ENCODE measurements at places on chromosomes 11 and 22.

- DNase-seq, result peak; percentile 70
Measured at GRCh38 chr11:19419021-19419750, 178.4 kb upstream of the E2F8 start.

DNA sequence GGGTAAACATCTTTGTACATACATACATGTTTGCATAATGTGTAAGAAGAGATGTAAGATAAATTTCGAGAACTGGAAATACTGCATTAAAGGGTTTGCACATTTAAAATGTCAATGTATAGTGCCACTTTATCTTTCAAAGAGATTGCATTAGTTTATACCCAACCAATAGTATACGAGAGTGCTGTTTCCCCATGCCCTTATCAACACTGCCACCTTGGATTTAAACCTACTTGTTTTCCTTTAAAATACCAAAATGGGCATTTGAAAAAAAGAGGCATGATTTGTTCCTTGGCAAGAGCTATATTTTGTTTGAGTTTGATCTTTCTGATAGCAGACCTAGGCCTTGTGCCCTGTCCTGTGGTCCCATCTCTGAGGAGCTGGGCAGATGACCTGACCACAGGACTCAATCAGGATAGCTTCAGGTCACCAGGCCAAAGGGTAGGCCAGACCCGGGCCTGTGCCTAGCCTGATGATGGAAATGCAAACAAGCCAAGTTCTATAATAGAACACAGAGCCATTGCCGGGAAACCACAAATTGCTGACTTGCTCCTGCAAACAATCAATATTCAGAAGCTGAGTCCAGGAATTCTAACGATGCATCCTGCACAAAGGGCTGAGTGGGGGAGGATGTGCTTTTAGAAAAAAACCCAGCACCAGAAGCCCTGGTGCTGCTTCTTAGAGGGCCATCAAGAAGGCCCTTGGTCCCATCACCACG lies 16.9 kb upstream of the ALG8 start:
- DNase-seq, result peak; percentile 11

- DNase-seq, result no peak
Measured at GRCh38 chr11:113240790-113241635, 73.4 kb upstream of the TTC12 start.

GRCh38 chr11:28628412-28628811 lies 520.2 kb downstream of the METTL15 start:
- DNase-seq, result no peak

DNA sequence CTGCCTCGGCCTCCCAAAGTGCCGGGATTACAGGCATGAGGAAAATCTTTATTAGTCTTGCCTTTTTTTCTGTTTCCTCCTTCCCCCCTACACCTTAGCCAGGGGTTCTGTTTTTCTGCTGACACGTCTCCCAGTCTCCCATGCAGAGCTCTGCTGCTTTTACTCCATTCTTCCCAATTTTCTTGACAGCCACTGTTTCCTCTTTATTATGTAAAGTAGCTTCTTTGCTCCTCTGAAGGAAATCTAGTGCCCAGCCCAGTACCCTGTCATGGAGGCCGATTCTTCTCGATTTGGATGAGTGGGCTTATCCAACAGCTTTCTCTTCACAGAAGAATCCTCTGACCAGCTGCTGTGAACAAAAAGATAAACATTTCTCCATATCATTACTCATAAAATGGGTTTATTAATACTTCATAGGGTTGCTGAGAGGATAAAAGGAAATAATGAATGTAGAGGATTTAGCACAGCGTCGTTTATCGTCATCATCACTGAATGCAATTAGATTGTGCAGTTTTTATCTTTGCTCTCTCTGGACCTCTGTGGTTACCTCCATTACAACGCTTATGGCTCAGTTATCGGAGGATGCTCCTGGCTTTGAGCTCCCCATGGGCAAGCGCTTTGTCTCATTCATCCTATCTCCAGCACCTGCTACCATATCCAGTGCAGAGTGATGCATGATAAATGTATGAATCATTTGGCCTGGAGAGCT lies 375.6 kb upstream of the C11orf87 start:
- DNase-seq, result no peak

GRCh38 chr11:67409781-67410368 lies 5.6 kb upstream of the CARNS1 start:
- DNase-seq, result no peak

GRCh38 chr22:29037340-29037932 lies 24.2 kb downstream of the C22orf31 start:
- DNase-seq, result no peak

GRCh38 chr11:106397787-106398501 lies 320.5 kb downstream of the AASDHPPT start:
- no peak for DNase-seq

GRCh38 chr11:72343006-72343756 lies 91.2 kb downstream of the CLPB start:
- no peak for DNase-seq

DNA sequence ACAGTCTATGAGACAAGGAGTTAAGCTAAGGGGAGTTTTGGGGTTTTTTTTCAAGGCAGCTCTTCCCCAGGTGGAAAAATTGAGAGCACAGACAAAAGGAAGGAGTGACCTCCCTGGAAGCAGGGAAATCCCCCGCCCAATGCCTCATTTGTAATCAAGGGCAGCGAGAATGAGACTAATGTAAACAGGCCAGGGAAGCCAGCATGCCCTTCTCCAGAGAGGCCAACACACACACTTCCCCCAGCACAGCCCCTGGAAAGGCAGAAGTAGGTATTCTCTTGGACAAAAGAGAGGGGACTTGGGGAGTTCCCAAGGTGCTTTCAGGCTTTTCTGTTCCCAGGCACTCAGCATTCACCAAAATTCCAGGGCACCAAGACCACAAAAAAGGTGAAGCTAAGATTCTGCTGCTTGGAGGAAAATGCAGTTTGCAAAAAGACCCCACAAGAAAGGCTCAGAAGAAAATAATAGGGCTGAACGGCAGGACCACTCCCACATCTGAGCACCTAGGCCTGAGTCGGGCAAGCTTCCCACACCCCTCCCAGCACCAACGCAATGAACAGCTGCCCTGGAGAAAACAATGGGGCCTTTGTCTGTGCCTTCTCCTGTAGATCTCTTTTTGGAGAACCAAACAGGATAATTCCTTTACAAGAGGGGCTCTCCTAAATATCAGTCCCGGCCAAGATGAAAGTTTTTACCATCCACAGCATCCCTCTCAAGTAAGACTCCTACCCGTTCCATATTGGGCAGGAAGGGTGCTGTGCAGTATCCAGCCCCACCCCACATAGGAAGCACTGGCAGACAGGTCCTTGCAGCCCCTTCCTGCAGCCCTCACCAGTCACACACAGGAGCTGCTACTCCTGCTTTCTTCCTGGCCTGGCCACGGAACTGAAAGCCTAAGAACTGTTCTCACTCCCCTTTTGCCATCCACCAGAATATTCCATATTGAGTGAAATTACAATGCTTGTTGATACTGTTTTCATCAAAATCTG lies 70.7 kb upstream of the AKIP1 start:
- DNase-seq, result no peak

- DNase-seq, result no peak
Measured at GRCh38 chr11:61553373-61554171, 27.3 kb downstream of the SYT7 start.

DNA sequence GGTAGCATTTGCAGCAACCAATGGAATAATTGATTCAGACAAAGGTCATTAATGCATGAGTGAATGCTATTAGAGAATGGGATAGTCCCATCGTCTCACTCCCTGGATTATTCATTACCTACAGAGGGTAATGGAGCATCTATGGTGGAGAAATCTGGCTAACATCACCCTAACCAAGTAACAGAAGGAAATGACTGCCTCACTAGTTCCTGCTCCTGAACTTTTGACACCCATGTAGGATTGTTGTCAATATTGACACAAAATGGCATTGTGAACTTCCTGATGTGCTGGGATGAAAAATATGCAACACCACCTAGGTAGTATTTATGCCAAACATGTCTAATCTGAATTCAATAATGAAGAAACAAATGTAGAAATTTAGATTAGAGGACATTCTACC lies 44.0 kb upstream of the KIRREL3 start:
- DNase-seq, result no peak

- DNase-seq, result no peak
Measured at GRCh38 chr11:12841946-12842630, 167.0 kb upstream of the RASSF10 start.

- DNase-seq, result no peak
Measured at GRCh38 chr11:124518989-124519451, 24.4 kb downstream of the OR8B12 start.

DNA sequence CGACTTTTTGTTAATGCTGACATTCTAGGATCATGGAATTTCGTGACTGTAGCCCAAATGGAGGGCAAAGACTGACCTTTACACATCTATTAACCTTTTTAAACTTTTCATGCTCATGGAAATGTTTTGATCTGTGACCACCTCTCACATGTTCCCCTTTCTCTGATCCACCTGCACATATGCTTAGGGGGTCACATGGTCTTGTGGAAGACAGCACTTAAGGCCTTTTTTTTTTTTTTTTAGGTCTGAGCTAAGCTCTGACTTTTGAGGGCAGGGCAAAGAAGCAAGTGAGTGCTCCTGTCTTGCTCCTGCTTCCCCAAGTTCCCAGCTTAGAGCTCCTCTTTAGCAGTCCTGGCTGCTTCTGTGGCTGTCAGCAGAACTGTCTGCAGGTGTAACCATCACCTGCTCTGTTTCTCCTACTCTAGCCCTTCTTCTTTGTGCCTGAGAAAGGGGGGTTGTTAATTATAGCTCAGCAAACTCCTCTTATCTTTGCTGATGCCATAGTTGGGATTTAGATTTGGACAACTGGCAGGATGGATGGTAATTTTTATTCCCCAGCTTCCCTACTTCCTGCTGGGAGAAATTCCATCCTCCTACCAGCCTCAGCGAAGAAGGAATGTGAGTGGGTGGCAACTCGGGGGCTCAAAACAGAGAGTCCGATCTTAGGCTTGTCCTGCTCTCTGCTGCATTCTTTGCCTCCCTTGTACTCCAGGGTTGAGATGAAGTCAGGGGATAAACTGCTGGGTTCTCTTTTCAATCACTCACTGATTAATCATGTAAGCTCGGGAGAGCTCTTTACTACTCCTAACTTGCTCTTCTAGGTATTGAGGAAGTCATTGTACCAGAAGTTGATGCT lies 64.4 kb downstream of the GRAMD1B start:
- DNase-seq, result no peak

- no peak for DNase-seq
Measured at GRCh38 chr22:26852176-26852575, 194.8 kb downstream of the MIAT start.

GRCh38 chr11:503179-503981 lies 3.7 kb downstream of the RNH1 start:
- peak; percentile 23 for DNase-seq

DNA sequence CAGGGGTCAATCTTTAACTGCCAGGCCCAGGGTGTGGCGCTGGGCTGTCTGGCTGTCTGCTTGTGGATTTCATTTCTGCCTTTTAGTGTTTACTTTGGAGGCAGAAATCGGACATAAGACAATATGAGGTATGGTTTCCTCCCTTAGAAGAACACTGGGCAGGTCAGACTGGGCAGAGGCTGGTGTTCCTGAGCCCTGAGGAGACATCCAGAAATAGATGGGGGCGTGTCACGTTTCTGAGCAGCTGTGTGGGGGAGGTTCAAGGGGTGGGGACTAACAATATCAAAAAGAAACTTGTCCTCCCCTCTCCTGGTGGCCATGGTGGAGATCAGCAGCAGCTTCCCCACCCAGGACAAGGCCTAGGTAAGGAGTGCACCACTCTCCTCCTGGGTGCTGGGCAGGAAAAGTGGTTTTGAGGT lies at the start of gene ART1:
Gene ART1, plus strand, starts transcription at position 312 of the 419 bp plus-strand sequence. CDS start 14,086 bp downstream, outside the sequence.
- no peak for DNase-seq

GRCh38 chr22:48001101-48001500 lies 1238.7 kb downstream of the TBC1D22A start:
- no peak for DNase-seq

DNA sequence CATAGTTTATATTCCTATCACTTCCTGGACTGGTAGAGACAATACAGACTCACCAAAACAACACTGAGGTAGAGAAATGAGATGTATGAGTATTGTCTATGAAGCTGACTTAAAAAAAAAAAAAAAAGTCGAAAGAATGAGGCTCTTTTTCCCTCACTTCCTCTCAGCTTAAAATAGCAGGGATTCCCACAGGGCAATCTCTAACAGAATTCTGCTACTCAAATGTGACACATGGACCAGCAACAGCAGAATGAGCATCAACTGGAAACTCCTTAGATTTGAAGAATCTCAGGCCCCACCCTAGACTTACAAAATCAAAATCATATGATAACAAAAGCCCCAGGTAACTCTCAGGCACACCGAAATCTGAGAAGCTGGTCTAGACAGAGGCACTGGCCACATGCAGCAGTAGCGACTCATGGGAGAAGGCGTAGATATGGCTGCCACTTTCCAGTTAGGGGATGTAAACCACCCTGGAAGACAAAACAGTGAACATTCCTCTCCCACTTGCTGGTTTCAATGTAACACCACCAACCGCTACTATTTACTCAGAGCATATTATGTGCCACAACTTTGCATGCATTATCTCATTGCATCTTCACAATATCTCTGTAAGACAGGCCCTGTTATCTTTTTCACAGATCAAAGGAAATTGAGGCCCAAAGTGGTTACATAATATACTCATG lies 128.0 kb downstream of the RBFOX2 start:
- DNase-seq, result no peak

- no peak for DNase-seq
Measured at GRCh38 chr11:132644520-132645239, 887.6 kb downstream of the OPCML start.

DNA sequence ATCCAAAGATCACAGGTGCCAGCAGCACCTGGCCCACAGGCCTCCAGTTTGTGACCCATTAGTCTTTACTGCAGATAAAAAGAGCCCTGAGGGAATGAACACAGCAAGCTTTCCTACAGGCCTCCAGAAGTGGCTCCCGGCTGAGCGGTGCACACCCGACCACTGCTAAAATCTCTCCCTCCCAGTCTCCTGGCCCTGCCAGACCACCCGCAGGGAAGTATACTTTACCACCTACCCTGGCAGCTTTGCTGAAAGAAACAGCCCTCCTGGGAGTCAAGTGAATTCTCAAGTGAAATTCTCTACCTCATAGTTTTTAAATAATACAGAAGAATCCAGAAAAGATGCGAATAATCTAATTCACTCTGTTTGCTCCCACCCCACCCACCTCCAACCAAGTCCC lies 15.4 kb upstream of the MTNR1B start:
- no peak for DNase-seq

GRCh38 chr11:67079065-67079705 lies 22.5 kb downstream of the RHOD start:
- no peak for DNase-seq
